ENCODE measurements at places on chromosomes 16 and 17.

- no peak for DNase-seq
These were observed 74.1 kb upstream of the MON1B start for GRCh38 chr16:77116856-77117255.

- no peak for DNase-seq
These were observed 30.0 kb downstream of the MAPT start for GRCh38 chr17:45924332-45924820.

DNA sequence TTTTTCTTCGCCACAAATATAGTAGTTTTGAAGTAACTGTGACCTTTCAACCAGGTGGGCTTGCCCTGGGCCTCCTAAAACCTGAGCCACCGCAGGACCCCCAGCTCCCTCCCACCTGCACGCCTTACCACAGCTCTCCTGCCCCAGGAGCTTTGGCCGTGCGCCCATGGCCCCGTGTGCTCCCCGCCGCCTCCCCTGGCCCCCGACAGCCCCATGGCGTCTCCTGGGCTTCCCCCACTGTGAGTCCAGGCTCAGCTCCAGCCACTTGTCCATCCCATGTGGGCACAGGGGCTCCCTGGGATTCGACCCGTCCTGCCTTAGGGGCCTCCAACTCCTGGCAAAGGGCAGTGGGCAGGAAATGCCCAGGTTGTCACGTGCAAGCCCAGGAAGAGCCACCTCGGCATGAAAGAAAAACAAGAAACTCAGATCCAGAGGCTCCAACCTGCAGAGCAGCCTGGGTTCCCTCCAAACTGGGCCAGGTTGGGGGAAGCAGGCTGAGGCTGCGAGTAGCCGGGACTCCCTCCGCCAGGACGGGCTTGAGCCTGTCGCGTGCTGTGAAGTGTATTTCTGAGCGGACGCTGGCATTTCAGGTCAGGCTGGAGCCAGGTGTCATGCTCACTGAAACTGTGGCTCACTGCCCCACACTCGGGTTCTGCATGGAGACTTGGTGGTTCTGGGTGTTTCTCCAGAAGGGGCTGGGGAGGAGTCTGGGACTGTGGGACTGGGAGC lies 5.8 kb downstream of the LGALS3BP start:
- DNase-seq, result no peak

DNA sequence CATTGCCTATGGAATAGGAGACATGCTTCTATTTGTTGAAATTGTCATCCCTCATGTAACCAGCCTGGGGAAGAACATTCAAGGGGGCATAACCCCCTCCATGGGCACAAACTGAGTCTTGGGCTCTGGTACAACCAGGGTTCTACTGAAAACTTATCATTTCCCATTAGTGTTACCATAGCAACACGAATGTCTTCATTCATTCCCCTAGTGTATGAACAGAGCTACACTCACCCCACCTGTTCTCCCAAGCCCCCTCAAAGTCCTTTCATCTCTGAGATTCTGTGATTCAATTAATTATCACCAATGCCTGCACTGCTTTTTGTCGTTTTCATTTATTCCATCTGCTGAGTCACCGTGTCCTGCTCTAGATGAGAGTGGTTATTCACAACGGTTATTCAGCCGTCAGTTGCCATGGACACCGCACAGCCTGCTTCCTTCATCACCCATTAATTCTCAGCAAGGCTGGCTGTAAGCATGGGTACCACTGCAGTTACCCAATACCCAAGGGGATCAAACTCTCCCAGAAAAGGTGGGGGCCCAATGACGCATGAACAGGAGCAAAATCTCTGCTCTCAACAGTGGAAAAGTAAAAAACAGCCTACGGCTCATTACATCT lies 1.6 kb upstream of the GAST start:
- no peak for DNase-seq

GRCh38 chr17:49180303-49180702 lies 30.1 kb downstream of the GNGT2 start:
- peak; percentile 73 for DNase-seq

DNA sequence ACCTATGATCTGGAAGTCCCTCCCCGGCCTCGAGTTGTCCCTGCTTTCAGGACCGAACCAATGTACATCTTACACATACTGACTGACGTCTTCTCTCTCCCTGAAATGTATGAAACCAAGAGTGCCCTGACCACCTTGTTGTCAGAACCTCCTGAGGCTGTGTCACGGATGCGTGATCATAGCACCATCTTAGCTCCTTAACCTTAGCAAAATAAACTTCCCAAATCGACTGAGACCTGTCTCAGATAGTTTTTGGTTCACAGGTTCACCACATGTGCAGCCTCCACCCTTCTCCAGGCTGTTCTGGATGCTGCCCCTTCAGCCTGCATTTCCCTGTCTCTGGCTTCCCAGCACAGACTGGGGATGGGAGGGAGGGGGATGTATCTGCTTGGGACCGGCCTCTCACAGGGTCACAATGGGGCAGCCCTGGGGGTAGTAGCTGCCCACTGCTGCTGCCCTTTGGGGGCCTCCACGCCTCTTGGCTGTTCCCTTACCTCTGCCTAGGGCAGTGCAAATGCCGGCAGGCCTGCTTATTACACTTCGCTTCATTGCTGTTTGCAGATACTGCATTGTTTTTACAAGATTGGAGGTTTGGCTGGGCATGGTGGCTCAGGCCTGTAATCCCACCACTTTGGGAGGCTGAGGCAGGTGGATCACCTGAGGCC lies 69.8 kb downstream of the NT5M start:
- DNase-seq, result no peak

DNA sequence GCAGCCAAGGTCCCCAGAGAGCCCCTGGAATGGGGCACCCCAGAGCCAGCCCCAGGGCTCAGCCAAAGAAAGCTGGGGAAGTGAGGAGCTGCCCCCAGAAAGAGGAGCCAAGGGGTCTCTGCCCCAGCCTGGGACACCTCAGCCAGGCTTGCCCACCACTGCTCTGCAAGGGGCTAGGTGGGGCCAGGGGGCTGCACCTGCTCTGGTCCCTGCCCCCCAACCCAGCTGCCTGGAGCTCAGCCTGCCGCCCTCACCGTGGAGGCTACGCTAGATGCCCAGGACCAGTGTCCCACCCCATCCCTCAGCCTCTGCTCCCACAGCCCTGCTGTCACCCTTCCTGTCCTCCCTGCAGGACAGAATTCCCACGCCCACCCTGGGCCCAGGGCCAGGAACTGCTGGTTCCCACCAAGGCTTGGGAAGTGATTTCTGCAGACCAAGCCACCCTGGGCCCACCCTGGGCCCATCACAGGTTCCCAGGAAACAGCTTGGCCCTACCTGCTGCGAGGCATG lies 28.1 kb upstream of the KRT17 start:
- DNase-seq, result no peak

- no peak for DNase-seq
These were observed 1.9 kb downstream of the GPS2 start for GRCh38 chr17:7313088-7313889.

GRCh38 chr17:79956853-79957252 lies 78.8 kb downstream of the TBC1D16 start:
- no peak for DNase-seq

GRCh38 chr16:63702981-63703590 lies 1418.8 kb downstream of the CDH11 start:
- DNase-seq, result no peak

GRCh38 chr16:56695246-56695645 lies 13.0 kb downstream of the MT1X start:
- DNase-seq, result no peak

GRCh38 chr17:61337290-61337689 lies 62.4 kb upstream of the TBX2 start:
- DNase-seq, result no peak

GRCh38 chr17:17561408-17562145 lies 29.9 kb downstream of the PEMT start:
- DNase-seq, result no peak

DNA sequence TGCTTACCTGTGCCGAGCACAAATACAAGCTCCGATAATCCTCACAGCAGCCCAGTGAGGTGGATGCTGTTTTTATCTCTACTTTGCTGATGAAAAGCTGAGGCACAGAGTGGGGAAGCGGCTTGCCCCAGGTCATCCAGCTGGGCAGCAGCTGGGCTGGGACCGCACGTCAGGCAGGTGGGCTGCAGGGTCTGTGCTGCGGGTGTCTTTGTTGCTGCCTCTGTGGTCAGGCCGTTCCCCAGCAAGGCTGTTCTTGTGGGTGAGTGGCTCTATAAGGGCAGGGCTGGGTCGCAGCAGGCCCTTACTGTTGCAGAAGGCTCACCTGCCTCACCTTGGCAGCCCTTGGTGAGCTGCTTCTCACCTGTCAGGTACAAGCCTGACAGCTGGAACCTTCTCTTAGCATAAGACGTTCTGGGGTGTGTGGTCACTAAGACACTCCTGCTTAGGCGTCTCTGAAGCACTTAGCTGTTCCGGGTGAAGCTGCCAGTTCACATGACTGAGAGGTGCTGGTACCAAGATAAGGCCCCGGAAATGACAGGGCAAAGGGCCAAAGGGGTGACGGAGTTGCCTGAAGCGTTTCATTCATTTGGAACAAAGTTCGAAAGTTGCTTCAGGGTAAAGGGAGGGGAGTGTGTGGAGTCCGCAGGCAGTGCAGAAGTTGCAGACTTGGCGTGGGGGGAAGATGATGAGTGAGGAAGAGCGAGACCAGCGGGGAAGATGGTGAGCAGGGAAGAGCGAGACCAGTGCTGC lies 17.4 kb downstream of the IRF8 start:
- no peak for DNase-seq

DNA sequence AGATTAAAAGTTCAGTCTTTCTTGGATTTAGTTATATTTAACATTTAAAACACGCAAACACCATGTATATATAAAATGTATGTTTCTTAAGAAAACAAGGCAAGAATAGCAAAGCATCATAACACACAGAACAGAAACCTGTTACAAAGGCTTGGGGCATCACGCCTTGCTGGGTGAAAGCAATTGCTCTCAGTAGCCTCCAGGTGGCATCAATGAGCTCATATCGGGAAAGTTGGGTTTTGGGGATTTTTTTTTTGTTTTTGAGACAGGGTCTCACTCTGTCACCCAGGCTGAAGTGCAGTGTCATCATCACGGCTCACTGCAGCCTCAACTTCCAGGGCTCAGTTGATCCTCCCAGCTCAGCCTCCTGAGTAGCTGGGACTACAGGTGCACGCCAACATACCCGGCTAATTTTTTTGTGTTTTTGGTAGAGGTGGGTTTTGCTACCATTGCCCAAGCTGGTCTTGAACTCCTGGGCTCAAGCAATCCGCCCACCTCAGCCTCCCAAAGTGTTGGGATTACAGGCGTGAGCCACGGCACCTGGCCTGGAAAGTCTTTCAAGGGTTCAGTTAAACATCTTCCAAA lies 56.9 kb downstream of the CYB5D2 start:
- peak; percentile 33 for DNase-seq

- DNase-seq, result no peak
These were observed 54.0 kb upstream of the ZNF750 start for GRCh38 chr17:82893779-82894178.

DNA sequence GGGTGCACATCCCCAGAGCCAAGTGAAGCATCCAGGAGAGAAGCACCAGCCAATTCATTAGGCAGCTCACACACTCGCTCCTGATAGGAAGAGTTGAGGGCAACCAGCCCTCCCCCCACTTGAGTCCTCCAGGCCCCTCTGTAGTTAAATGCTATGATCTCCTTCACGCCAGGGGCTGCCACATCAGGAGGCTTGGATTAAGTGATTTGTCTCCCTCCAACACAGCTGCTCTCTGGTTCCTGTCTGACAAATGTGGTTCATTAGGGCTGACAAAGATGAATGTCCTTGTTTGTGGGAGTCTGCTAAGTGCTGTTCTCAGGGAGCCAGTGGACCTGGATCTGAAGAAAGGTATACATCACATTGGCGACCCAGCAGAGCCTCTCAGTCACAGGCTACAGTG lies 94.5 kb upstream of the WSCD1 start:
- DNase-seq, result no peak

GRCh38 chr16:50368410-50369132 lies at the start of gene BRD7:
BRD7 (minus strand) TSS chr16:50368988; CDS start chr16:50368774, 214 bp downstream.
- peak; percentile 58 for DNase-seq

GRCh38 chr17:60393840-60394723 lies 2.1 kb upstream of the USP32 start:
- DNase-seq, result no peak

GRCh38 chr16:27918755-27919154 lies 144.8 kb downstream of the GSG1L start:
- no peak for DNase-seq

GRCh38 chr16:53159781-53160436 lies 105.1 kb downstream of the CHD9 start:
- no peak for DNase-seq

DNA sequence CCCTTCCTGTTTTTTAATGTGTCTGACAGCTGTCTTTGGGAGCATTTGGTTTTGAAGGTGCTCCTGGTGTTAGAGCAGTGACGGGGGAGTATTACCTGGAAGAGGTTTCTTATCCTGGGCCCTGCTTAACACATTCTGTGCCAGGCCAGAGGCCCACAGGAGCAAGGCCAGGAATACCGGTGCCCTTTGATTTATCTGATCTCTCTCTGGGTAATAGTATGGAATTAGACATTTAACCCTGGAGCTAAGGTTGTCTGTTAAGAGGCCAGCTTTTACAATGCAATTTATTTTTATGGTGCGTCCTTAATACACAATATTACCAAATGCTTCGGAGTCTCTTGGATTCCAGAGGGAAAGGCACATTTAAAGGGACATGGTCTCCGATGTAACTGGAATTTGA lies 37.2 kb upstream of the GSE1 start:
- DNase-seq, result no peak

DNA sequence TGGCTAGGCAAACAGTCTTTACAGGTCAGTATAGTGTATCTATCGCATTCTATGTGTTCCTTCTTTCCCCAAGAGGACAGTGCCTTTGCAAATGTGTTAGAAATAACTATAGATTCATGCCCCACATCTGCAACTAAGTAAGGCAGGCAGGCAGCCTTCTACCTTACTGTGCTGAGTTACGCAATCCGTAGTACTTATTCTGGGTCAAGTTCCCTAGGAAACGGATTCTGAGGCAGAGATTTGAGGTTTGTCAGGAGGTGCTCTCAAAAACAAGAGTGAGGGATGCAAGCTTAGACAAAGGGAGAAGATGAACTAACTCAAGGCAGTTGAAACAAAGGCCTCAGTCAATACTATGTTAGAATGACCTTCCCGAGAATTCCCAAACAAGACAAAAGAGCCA lies 12.7 kb upstream of the ANKFY1 start:
- DNase-seq, result no peak

DNA sequence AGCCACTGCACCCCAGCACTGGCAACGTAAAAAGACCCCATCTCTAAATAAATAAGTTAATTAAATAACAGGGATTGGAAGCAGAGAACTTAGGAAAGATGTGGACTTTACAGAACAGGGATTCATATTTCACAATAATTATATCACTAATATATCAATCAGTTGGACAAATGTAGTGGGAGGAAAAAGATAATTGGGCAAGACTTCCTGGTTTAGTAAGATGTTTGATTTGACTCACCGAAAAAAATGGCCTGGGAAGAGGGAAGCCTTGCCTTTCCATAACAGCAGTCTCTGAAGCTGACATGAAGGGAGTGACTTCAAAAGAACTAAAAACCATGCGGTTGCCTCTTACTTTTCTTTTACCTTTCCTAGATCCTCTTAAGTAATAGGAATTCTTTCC lies 15.2 kb upstream of the C17orf78 start:
- no peak for DNase-seq

GRCh38 chr17:17380145-17380925 lies 77.2 kb downstream of the NT5M start:
- DNase-seq, result no peak

Data from activated CD4-positive, alpha-beta T cell treated with anti-CD3 and anti-CD28 coated beads, Interleukin-2, amount 50 U/mL, for 48 hours (primary cell).